ENCODE measurements at places on chromosomes 1 and 21. TPM values are rescaled to one million over a fixed set of nuclear protein-coding genes. Genes with fewer than 3 reads are reported as not detected.

The KLHDC7A gene
- total RNA-seq: 0.30 TPM

DNA sequence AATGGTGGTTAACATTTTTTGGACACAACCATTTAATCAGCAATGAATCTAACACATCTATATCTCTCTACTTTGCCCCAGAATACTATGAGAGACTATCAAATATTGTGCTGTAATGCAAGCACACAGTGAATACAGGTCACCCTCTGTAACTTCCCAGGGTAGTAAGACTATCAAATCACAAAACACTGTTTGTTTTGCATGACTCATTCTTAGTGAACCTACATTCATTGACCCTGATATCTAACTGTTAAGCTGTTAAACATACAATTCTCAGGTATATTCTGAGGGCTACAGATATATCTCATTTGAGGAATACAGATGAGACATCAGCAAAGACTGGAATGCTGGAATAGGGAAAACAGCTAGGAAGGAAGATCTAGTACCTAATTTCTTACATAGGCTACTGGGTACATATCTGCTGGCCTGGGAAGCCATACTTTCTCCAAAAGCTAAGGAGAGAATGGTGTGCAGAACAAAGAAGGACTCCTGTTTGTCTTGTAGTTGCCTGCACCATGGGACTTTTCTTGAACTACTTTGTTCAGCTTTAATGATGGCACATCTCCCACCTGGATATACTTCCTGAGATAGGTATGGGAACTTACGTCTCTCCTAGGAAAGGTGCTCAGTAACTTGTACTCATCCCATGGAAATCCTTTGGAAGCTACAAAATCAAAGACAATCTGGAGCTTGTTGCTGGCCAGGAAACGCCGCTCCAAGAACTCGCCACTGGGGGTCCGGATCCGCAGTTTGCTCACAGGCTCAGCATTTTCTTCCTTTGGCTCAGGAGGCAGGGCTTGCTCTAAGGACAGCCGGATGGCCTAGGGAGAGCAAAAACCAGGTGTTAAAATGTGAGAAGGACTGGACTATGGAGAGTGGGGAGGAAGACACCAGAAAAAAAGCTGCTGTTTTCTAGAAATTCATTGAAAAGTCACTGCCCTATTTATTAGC lies 51.9 kb upstream of the DMRTA2 start:
- DNase-seq: no peak

GRCh38 chr1:145826030-145826429 lies 2.0 kb downstream of the POLR3C start:
- DNase-seq: no peak

The DDOST gene
- 387 TPM for total RNA-seq

The GUCA2A gene
- total RNA-seq: not detected

DNA sequence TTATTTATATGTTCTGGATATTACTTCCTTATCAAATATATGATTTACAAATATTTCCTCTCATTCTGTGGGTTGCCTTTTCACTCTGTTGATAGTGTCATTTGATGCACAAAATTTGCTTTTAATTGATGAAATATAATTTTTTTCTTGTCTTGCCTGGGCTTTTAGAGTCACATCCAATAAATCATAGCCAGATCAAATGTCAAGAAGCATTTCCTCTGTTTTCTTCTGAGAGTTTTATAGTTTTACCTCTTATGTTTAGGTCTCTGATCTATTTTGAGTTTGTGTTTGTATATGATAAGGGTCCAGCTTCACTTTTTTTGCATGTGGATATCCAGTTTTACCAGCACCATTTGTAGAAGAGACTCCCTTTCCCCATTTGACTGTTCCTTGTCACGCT lies 29.5 kb downstream of the CD46 start:
- no peak for DNase-seq

DNA sequence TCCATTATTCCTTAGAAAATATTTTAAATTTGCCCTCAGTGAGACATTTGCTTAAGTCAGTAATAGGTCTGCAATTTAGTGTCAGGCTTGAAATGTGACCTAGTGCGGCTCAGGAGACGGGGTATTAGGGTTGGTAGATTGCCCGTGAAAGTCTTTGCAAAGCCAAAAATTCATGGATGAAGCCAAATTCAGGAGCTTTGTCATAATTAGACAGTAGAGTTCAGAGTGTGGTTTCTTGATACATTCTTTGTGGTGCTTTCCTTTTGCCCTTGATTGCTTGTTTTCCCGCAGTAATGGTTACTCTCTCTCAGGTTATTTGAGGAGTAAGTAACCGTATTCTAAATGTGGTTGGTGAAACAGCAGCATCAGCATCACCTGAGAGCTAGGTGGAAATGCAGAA lies 120.7 kb downstream of the RPS6KC1 start:
- no peak for DNase-seq

GRCh38 chr1:246820666-246821065 lies 96.5 kb downstream of the SCCPDH start:
- DNase-seq: no peak

DNA sequence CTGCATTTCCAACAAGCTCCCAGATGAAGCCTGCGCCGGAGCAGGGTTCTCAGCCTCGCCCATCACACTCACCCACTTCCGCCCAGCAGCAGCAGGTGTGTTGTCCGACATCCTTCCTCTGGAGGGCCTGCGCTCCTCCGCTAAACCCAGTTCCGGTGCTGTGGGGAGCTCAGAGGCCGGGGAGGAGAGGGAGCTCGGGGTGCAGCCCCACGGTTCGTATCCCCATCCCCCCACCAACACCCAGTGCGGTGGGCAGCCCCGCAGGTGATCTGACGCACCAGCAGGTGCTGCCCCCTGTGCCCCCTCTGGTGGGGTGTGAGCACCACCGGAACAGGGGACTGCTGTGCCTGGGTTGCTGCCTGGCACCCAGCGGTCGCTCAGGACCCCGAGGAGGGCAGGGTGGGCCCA lies 3.4 kb upstream of the PEX10 start:
- DNase-seq: no peak

DNA sequence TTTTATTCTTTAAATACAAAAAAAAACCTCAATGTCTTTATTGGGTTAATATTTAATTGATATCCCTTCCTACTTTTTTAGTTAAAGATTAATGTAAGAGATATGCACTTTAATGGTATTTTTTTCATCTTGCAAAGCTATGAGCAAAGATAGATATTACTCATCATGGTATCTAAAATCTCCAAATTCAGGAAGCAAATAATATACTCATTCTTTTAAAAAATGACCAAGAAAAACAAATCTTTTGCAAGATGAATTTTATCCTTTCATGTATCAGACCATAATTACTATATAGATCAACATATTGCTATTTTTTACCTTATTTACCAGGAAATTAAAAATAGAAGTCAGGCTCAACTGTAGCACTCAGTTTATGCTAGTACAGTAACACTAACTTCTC lies 330.4 kb downstream of the KCNT2 start:
- DNase-seq: no peak

The RPE65 gene
- not detected for total RNA-seq

DNA sequence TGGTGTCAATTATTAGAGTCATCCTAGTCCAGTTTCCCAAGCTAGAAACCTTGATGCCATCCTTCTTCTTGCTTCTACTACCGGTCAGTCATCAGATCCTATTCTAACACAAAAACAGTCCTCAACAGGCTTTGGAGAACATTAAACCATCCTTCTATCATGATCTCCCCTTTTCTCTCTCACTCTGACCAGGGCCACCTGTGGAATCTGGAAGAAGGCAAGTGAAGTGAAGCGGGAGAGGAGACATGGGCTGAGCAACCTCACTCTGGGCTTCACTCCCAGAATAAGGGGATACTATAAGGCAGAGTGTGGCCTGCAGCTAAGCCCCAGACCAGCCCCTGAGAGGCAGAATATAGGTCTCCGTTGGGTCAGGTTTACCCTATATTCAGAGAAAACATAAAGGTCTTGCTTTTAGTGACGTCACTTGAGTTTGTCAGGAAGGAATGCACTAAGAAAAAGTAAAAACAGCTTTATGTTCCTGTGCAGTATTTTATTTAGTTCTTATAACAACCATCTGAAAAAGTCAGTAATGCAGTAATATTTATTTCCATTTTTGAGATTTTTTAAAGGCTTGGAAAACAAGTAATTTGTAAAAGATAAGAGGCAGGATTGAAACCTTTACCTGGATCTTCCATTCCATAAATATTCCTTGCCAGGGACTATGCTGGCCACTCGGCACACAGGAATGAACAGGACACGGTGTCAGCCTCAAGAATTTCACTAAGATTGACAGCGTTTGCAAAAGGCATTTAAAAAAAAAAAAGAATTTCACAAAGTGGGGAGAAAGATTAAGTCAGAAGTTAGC lies 61.3 kb downstream of the NFASC start:
- DNase-seq: no peak

DNA sequence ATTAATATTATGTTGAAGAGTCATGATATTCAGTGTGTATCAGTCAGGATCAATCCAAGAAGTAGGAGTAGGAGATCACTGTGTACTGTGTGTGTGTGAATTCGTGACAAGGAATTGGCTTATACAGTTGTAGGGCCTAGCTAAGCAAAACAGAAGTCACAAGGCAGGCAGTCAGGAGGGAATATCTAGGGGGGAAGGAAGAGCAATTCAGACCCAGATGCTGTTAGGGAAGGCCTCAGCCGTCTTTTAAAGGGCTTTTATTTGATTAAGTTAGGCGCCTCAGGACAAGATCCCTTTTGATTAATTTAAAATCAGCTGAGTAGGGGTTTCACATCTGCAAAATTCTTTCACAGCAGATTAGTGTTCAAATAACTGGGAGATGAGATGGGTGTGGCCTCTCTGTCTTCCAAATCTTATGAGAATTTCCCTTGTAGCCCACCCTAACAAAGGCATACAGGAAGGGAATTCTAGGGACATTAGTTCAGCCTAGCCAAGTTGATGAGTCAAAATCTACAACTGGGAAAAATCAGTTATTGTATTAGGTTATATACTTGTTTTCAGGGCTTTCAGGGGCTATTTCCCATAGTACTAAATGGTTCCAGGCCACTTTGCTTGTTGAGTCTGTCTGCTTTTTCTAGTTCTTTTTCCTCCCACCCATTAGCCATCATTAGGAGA lies 47.4 kb downstream of the ALG6 start:
- no peak for DNase-seq

GRCh38 chr1:86567878-86568277 lies 21.0 kb downstream of the CLCA4 start:
- no peak for DNase-seq

DNA sequence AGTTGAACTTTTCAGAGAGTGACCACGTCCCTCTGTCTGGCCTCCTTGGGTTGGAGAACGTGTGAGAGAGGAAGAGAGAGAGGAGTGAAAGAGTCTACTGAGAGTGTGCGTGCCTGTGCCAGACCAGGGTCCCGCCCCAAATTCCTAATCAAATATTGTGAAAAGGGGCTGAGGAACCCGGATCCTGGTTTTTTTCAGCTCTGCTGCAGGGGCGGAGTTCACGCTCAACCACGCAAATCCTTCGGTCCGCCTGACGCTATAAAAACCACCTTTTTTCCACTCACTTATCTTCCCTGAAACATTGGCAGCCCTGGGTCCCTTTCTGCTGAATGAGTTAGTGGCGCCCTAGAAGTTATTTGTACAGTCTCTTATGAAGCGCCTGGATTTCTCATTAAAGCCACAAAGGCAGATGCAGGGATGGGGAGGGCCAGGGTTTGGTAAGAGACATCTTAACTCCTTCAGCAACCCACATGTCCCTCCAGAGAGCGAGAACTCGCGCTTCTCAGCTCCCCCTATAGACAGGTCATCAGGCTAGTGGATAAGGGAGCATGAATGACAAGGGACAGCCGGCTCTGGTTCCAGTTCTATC lies at the start of gene FMOD:
TSS of gene FMOD (minus strand) at position 86 of the 589 bp plus-strand sequence. CDS start 2,852 bp downstream, outside the sequence.
- DNase-seq: no peak

GRCh38 chr1:174990382-174990999 lies 9.3 kb upstream of the CACYBP start:
- DNase-seq: no peak

GRCh38 chr1:2068951-2069350 lies 18.7 kb downstream of the PRKCZ start:
- DNase-seq: no peak

DNA sequence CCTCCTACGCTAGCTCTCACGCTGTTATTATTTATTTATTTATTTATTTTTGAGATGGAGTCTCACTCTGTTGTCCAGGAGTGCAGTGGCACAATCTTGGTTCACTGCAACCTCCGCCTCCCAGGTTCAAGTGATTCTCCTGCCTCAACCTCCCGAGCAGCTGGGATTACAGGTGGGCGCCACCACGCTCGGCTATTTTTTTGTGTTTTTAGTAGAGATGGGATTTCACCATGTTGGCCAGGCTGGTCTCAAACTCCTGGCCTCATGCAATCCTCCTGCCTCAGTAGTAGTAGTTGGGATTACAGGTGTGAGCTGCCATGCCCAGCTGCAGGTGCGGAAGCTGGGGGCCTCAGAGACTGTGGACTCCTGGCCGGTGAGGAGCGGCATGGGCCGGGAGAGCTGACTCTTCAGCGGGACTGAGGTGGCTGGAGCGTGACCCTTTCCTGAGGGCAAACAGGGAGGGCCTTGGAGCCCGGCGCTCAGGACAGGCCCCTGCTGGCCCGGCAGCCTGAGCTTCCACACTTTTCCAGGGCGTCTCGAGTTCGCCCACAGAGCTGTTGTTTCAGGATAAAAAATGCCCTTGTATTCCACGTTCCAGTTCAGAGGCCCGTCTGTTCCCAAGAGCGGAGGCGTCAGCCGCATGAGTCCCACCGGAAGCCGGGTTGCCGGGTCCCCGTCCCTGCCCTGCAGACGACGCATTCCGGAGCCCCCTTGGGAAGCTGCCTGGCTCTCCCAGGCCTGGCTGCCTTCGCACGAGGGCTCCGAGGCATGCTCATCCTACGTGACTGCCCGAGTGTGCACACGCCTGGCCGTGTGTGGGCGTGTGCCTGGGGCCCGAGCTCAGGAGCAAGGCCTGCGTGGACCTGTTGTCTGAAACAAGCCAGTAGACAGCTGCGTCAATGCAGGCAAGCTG lies 126.2 kb downstream of the SIK1 start:
- no peak for DNase-seq

The TINAGL1 gene
- total RNA-seq: 57.9 TPM

The XCL2 gene
- total RNA-seq: not detected

The PTPN22 gene
- 0.17 TPM for total RNA-seq

The C8A gene
- total RNA-seq: 0.10 TPM

The LIN28A gene
- total RNA-seq: 1.4 TPM

GRCh38 chr1:219639876-219640577 lies 27.1 kb upstream of the ZC3H11B start:
- no peak for DNase-seq

DNA sequence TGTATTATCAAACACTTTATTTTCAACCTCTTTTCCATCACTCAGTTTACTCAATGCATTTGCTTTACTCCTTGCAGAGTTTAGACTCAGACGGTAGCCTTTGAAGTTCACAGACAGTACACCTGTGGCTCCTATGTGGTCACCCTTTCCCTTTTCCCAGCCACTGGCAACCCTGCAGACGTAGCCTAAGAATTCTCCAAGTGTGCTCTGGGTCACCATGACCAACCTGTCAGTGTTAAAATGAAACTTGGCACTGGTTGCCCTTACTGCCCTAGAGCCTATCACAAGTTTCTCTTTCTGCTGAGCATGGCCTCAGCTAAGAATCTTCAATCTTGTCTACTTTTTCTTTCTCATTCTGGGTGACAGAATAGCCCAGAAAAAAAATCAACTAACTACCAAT lies 25.5 kb upstream of the DNAH14 start:
- DNase-seq: no peak

DNA sequence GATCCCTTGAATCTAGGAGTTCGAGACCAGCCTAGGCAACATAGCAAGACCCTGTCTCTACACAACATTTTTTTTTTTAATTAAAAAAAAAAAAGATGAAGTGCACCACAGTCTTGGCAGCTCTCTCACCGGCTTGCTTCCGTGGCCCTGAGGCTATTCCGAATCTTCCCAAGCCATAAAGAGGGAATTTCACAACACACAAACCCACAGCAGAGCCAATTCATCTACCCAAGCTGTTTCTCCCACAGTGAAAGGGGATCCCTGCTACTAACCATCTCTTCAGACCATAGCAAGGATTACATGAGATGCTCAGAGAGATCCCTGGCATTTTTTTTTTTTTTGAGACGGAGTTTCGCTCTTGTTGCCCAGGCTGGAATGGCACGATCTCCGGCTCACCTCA lies 8.3 kb upstream of the CHD5 start:
- no peak for DNase-seq

All from HCT116 (cell line).